Skeletal muscle tissue (tissue), 5 donors: ENCODE measurements at places on chromosomes 2 and 18. TPM values are rescaled to one million over a fixed set of nuclear protein-coding genes. Genes with fewer than 3 reads are reported as not detected.

The SOX11 gene
- 18.3 TPM for total RNA-seq

The CAPN13 gene
- total RNA-seq, result not detected

The POTEJ gene
- total RNA-seq, result not detected

The ANKRD29 gene
- 3.7 TPM for total RNA-seq

The SNRPD1 gene
- total RNA-seq, result 14.1 TPM

The MYOM1 gene
- 661 TPM for total RNA-seq

The AQP12B gene
- total RNA-seq, result not detected

The C2orf66 gene
- total RNA-seq, result not detected

The DNMT3A gene
- 62.1 TPM for total RNA-seq

The UGT1A6 gene
- total RNA-seq, result 0.52 TPM

The CFAP210 gene
- not detected for total RNA-seq

The PKP4 gene
- total RNA-seq, result 26.1 TPM

The MYO5B gene
- total RNA-seq, result 0.52 TPM

The IL36G gene
- total RNA-seq, result not detected

The GALNT3 gene
- total RNA-seq, result 1.0 TPM

The LONRF2 gene
- 1.0 TPM for total RNA-seq

The STEAP3 gene
- total RNA-seq, result 8.9 TPM

The CD28 gene
- total RNA-seq, result 4.2 TPM

The SRD5A2 gene
- not detected for total RNA-seq

The CCDC150 gene
- 6.8 TPM for total RNA-seq

The RAB11FIP5 gene
- total RNA-seq, result 12.0 TPM

The TMEM37 gene
- total RNA-seq, result 2.1 TPM

The PSMG2 gene
- total RNA-seq, result 64.2 TPM

The MC2R gene
- not detected for total RNA-seq

The SIX2 gene
- total RNA-seq, result 4.2 TPM

The IMMT gene
- total RNA-seq, result 43.8 TPM

The SERPINB7 gene
- total RNA-seq, result not detected

The IL36RN gene
- total RNA-seq, result not detected

The PNPT1 gene
- total RNA-seq, result 29.7 TPM

The LYPD6B gene
- total RNA-seq, result 0.52 TPM

The SEPTIN10 gene
- 109 TPM for total RNA-seq

The UNC80 gene
- total RNA-seq, result 2.1 TPM

The ABCG8 gene
- total RNA-seq, result under 0.01 TPM

The CDKL4 gene
- total RNA-seq, result 4.2 TPM

The SYT4 gene
- not detected for total RNA-seq

The SNORC gene
- total RNA-seq, result under 0.01 TPM

The SCN3A gene
- total RNA-seq, result 0.52 TPM

The ECEL1 gene
- 1.0 TPM for total RNA-seq

The ASB18 gene
- total RNA-seq, result 3.1 TPM

The TFPI gene
- total RNA-seq, result 47.0 TPM

The MRO gene
- total RNA-seq, result 3.1 TPM

The UBXN2A gene
- total RNA-seq, result 16.7 TPM

The MATN3 gene
- 0.52 TPM for total RNA-seq

The RIT2 gene
- total RNA-seq, result not detected

The RNF181 gene
- total RNA-seq, result 74.1 TPM

The GLI2 gene
- total RNA-seq, result 3.1 TPM

The CABLES1 gene
- 4.7 TPM for total RNA-seq
